ENCODE measurements at places on chromosomes 3 and 15.

- DNase-seq: no peak
These were observed 31.3 kb upstream of the TMEM115 start for GRCh38 chr3:50390508-50391224.

- no peak for DNase-seq
These were observed 26.9 kb upstream of the TPM1 start for GRCh38 chr15:63015618-63016017.

DNA sequence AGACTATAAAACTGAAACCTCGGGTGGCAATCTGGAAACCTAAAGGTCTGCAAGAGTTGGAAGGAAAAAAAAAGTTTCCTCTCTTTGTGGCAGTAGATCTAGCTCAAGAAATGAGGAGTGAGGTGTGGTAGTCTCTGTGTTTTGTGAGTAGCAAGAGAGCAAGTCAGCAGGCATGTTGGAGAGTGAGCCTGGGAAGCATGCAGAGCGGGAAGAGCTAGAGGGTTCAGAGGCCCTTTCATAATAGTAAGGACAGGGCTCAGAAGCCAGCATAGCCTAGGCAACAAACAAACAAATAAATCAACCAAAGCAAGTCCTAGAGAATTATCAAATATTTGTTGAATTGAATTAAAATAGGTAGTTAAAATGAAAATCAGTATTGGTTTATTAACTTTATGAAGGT lies 189.7 kb upstream of the CBLB start:
- DNase-seq: no peak

DNA sequence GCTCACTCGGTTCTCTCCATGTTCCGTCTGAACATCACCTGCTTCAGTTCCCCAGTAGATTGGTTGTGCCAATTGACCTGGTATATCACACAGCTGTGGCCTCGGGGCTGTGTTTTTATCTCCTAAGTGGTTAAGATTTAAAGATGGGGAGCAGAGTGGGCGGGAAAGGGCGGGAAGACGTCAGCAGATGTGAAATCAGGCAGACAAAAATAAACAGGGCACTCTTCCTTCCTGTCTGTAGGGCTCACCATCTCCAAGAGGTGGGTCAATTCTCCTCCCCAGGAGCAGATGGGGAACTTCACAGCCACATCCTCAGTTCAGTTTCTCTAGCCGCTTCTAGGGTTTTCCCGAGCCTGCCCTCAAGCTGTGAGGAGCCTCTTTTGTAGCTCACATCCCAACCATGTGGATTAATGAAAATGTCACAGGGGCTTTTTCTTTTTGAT lies 26.8 kb upstream of the LIMD1 start:
- no peak for DNase-seq

GRCh38 chr15:25707656-25708365 lies 155.3 kb downstream of the ATP10A start:
- no peak for DNase-seq

DNA sequence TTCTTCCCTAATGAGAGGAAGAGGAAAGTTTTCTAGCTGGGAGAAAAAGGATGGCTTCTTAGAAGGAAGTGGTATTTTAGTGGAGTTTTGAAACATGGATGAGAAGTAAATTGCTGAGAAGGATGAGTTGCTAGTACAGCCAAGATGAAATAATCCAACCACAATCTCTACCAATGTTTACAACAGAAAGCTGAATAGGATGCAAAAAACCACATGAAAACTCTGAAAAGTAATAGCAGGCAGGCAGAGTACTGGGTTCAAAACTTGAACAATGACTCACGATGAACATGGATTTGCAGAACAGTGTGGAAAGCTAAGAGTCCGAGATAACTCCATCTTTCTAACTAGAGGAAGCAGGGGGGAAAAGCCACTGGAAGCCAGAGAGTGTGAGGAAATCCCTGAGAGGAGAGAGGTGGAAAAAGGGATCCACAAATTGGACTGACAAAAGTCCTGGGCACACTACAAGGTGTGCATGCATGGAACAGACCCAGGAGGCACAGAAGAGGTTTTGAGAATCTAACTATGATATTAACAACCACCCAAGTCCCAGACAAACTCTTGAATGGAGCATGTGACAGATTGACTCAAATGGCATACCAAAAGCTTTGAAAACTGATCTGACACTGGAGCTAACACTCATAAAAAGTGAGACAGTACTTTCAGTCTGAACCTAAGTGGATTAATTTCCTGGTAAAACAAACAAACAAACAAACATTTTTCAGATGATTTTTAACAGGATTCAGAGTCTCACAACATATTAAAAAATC lies 76.7 kb downstream of the ST6GAL1 start:
- DNase-seq: no peak

DNA sequence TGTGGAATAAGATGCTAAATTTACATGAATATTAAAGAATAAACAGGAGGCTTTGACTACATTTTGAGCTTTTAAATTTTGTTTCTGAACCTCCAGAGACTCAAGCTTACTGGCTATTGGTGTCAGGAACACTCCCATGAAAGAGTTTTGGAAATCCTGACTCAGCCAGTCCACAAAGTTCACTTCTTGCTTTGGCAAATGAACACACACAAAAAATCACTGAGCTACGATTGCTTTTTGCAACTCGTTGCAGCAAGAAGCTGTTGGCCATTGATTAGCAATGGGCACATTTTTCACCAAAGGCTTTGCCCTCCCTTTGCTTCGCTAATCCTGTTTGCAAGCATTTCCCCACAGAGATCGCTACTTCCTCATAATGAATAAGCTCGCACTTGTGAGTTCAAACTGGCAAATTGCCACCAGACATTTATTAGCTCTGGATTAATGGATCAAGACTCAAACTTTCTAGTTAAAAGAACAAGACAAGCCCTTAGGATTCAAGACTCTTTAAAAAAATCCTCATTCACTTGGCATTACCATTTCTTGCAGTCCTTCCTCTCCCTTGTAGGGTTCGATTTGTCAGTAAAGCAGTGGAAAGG lies 343.2 kb upstream of the ONECUT1 start:
- DNase-seq: no peak

GRCh38 chr3:184586851-184587250 lies 25.3 kb downstream of the EPHB3 start:
- DNase-seq: no peak

GRCh38 chr3:12822725-12823373 lies 18.5 kb downstream of the RPL32 start:
- DNase-seq: no peak

- no peak for DNase-seq
These were observed 54.2 kb downstream of the MAP4 start for GRCh38 chr3:47961815-47962606.

GRCh38 chr3:144177649-144178048 lies 206.0 kb downstream of the DIPK2A start:
- no peak for DNase-seq

DNA sequence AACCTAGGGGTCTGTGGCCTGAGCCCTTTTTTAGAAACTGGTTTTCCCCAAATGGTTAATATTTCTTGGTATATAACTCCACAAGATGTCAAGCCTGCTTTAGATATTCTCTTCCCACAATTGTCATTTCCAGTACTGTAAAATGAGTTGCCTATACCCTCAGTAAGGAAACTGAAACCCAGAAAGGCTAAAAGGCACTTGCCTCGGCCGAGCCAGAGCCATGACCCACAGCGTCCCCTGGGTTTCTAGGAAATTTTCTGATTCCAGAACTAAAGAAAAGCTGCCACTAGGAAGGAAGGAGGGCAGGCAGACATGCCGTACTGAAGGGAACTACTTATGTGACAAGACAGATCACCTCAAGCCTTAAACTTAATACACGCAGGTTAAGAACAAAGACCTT lies 59.1 kb downstream of the ATP8B4 start:
- no peak for DNase-seq

DNA sequence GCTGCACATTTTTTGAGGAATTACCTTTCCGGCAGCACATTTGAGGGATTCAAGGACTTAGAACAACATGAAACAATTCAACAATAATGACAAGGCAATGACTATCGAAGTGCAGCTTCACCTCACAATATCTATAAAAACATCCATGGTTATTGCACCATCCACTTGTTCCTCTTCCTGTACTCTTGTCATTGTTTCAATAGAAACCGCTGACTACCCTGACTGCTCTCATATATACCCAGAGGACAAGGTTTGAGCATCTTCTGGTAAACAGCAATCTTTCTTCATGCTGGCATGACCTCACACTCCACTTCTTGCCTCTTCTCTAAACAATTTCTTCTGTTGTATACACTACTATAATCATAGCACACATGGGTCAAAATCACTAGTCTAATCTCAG lies 864.9 kb downstream of the FHIT start:
- no peak for DNase-seq

DNA sequence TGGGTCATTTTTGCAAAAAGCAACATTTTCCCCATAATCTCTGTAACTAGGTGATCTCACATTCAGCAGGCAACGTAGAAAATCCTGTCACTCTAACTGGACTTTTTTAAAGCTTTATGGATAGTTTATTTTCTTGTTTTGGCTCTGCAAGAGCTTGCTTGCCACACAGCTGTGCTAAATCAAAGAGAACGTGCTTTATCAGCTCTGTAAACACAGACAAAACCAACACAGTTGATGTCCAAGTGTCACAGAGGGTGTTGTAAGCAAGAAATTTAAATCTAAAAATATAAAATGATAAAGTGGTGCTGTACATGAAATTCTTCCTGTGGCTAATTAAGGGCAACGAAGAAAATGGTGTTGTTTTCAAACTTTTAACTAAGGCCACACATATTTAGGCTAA lies 97.5 kb upstream of the STAC start:
- no peak for DNase-seq

GRCh38 chr3:43086460-43087165 lies 19.3 kb downstream of the POMGNT2 start:
- DNase-seq: no peak

- DNase-seq: no peak
These were observed 109.2 kb upstream of the STT3B start for GRCh38 chr3:31423482-31423881.

GRCh38 chr3:185397676-185398075 lies 34.7 kb downstream of the MAP3K13 start:
- no peak for DNase-seq

- DNase-seq: no peak
These were observed 59.1 kb downstream of the ST6GAL1 start for GRCh38 chr3:186989429-186989828.

- DNase-seq: no peak
These were observed 4.0 kb upstream of the DENND6A start for GRCh38 chr3:57696801-57697321.

DNA sequence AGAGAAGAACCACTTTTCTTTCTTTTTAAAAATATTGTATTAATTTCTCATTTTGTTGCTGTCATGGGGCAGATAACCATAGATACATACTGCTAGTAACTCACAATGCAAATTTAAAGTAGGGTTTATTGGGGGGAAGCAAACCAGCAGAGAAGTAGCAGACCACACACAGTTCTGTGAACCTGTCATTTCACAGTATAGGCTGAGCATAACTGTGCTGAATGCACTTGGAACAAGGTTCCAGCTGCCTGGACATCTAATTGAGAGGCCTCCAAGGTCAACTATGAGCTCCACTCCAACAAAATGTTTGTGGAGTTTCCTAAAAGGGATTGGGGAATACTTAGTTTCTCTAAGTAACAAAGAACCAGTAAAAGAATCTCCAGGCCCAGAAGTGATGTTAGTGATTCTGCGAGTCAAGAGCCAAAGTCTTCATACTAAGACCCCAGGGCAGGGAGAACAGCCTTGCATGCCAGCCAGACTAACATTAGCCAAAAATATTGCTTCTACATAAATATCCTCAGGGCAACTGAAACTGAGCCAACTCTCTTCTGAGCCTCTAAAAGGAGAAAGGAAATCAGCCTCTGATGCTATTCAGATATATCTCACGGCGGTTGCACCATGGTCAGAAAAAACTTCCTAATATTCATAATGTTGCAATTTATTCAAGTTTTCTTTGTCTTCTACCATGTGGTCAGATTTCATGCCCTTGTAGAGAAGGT lies 856.4 kb upstream of the ALCAM start:
- DNase-seq: no peak

- DNase-seq: no peak
These were observed 13.2 kb downstream of the CLASP2 start for GRCh38 chr3:33704891-33705290.

- DNase-seq: no peak
These were observed 135.0 kb upstream of the FAM3D start for GRCh38 chr3:58801541-58801940.

DNA sequence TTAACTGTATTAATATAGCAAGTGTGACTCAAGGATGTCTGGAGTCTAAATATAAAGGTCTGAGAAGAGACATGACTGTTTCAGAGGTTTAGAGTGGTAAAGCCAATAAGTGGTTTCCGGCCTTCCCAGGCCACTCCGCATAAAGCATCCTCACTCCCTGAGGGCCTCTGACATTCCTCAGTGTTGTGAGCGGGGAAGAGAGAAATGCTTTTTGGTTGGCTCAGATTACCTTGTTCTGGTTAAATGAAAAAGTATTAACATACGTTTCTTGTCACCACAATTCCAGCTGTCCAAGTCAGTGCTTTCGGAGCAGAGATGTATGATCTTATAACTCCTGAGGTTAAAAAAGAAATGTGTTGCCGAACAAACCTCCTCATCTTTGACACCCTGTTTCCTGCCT lies 103.8 kb downstream of the RBMS3 start:
- DNase-seq: no peak

DNA sequence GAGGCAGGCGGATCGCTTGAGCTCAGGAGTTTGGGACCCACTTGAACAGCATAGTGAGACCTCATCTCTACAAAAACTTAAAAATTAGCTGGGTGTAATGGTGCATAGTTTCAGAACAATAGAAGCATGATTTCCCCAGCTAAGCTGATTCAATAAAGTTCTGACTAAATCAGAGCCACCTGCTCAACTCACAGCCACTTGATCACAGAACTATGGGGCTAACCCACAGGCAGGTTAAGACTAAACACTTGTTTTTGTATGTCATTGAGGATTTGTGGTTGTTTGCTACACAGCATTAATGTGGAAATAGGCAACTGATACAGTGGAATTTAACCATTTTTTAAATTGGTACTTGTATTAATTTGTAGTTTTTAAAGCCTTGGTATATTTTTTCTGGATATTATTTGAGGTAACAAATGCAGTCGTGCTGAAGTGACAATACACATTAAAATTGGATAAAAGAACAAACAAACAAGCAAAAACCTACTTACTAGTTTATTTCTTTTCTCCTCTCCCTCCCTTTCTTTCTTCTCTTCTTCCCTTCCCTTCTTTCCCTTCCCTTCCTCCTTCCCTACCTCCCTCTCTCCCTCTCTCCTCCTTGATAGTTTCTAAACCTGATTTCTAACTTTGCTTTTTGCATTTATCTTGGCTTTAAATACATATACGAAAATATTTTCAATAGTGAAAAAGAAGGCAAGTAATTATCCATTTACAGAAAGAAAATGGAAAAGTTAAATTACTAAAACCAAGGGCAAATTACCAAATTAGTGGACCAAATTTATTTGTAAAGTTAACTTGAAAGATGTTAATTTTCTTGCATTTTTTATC lies 32.1 kb downstream of the OXSM start:
- DNase-seq: no peak

- no peak for DNase-seq
These were observed 183.8 kb downstream of the MEGF11 start for GRCh38 chr15:66069751-66070150.

DNA sequence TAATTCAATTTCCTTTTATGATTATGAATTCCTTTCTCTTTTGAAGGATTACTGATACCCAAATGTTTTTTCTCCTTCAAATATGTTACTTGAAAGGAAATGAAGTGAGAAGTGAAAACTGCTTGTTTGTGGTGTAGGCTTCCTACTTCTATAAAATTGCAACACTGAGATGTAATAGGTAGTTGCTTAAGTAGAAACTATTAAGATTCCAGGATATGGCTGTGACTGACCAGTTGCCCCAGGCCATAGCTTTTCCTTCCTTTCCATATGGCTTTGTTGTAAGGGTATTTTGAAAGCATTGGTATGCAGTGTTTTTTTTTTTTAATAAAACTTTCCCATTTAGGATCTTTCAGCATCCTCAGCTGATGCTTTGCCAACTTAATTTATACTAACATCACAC lies 28.5 kb downstream of the DNAJC13 start:
- DNase-seq: no peak
